CMK (cell line): ENCODE measurements at places on chromosomes 3 and 15.
A peak's percentile ranks its signal among the peaks of the same experiment; 100 is the strongest.

DNA sequence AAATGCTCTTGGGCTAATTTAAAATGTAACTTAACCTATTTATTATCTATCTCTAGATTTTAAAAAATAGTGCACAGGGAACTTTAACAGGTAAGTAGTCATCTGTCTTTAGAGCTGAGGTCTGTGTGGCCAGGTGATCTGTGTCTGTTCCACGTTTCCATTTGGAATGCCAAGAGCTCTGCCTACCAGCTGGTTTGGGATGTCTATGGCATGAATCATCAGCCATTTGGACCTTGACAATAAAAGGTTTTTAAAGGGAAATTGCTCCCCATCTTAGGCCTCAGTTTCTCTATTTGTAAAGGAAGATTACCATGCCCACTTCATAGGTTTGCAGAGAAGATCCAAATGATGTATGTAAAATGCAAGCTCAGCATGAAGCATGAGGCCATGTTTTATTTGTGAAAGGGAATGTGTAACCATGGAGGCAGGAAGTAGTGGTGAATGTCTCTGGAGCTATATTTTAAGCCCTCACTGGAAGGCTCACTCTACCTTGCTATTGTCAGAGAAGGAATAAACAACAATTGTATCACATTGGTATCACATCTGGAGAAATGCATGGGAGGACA is 548.1 kb upstream of the LMCD1 start:
- no peak for DNase-seq

GRCh38 chr15:33807665-33808064 is 160.6 kb upstream of the CHRM5 start:
- peak; percentile 8 for DNase-seq

GRCh38 chr15:70882361-70882760 is 9.9 kb downstream of the THAP10 start:
- no peak for DNase-seq

DNA sequence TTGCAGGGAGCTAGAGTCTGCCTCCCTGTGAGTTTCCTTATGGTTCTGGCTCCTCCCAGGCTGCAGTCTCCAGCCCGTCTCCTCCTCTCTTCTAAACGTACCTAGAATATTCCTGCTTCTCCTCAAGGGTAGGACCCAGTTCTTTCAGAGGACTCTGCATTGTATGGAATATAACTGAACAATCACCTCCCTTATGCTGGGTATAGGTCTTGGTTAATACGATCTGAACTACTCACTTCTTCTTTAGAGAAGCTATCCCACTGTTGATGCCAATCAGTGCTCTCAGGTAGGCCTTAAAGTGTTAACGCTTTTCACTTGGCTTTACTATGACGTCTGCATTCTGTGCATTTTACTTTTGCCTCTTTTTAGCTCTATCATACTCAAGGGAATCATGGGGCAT is 98.5 kb downstream of the WNT7A start:
- no peak for DNase-seq
